Renal cortical epithelial cell (primary cell): ENCODE measurements at places on chromosomes 2 and 18.

GRCh38 chr2:18820966-18821365 lies 231.6 kb upstream of the NT5C1B start:
- no peak for DNase-seq

DNA sequence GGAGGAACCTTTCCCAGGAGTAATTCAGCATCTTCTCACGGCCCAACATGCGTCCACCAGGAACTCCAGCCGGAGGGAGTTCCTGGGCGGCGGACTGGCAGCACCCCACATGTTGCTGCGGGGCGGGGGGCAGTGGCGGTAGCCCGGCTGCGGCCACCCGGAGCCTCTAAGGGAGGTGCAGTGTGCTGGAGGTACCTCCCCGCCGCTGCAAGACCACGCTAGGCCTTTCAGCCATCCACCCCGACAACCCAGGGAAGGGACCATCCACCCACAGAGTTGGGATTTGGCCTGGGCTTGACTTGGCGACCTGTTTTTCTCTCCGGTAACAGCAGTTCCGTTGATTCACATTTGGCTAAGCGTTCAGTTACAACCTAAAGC lies 625 bp downstream of the LYPD6 start:
- DNase-seq, result no peak

GRCh38 chr18:59083136-59083818 lies 56.4 kb upstream of the SEC11C start:
- DNase-seq, result no peak

DNA sequence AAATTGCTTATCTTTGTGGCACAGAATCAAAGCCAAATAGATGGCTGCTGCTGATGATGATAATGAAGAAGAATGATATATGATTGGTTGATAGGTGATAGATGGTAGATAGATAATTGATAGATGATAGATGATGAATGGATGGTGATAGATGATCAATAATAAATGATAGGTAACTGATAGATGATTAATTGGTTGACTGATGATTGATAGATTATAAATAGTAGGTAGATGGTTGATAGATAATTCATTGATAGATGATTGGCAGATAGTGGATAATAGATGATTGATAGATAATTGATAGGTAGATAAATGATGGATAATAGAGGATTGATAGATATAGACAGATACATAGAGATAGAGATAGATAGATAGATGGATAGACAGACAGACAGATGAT lies 430.2 kb downstream of the EIPR1 start:
- no peak for DNase-seq

- no peak for DNase-seq
Observed at GRCh38 chr2:144986691-144987090, 466.8 kb upstream of the ZEB2 start.

DNA sequence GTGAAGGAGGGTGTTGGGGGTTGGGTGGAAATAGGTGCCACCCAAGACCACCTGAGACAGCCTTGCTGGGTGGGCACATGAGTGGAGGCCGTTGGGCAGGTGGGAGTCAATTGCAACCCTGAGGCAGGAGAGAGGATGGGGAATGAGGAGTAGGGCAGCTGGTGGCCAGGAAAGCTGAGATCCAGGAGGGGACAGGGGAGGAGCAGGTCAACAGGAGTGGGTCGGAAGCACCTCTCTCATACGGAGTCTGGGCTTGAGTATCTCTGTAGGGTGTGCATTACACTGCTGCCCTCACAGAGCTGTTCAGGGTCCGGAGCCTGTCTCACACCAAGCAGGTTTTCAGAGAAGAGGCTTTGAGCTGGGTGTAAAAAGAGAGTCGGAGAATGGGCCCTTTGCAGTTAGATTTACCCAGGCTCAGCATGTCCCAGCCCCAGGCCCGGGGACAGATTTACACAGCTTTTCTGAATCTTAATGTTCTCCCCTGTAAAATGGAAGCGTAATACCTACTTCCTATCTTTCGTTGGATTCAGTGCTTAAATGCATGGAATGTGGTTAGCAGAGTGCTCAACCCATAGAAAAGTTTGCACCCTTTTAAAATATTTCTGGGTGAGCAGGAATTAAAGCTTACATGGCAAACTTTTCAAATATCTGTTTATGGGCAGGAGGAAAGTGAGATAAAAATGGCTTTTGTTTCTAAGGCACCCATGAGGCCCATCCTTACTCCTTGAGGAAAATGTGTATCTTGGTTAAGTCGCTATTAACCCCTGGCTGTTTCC lies 144.0 kb upstream of the MYCN start:
- DNase-seq, result no peak

GRCh38 chr2:64918220-64918886 lies 70.8 kb upstream of the SLC1A4 start:
- no peak for DNase-seq

DNA sequence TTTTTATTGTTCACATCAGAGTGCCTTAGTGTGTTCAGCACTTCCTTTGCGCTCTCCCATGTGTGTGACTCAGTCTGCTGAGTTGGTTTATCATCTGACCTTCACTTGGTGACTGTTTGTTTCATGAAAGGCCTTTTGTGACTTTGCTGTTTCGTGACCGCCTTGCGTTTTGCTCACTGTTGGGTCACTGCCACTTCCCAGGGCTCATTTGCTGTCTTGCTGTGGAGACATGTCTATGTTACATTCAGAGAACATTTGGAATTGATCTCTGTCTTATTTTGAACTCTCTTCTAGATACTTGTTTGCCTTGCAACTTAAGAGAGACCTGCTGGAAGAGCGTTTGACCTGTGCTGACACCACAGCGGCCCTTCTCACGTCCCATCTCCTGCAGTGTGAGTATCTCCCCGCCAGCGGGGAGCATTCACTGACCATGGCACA lies 54.7 kb downstream of the FARP2 start:
- peak; percentile 80 for DNase-seq

DNA sequence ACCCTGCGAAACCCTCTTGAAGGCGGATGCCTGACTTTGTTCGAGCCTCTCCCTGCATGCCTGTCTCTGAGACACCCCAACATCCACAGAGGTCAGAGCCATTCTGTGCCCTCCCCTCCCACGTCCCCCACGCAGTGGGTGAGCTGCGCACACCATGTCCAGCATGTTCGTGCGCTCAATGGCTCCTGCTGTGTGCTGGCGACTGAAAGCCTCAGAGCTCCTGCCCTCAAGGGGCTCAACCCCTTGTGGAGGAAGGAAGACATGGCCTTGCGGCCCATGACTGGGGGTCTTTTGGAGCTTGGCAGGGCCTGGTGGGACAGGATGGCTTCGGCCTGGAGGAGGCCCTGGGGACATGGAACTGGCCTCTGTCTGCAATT lies 45.7 kb downstream of the ANKMY1 start:
- no peak for DNase-seq

GRCh38 chr2:241095594-241096290 lies 6.3 kb downstream of the MTERF4 start:
- DNase-seq, result no peak

- peak; percentile 29 for DNase-seq
Observed at GRCh38 chr2:13676269-13676668, 956.2 kb upstream of the LRATD1 start.

GRCh38 chr2:2520401-2520811 lies 189.3 kb upstream of the MYT1L start:
- no peak for DNase-seq
